ENCODE measurements at places on chromosomes 5 and 9.

- no peak for DNase-seq
Measured at GRCh38 chr5:142316051-142316450, 8.8 kb downstream of the SPRY4 start.

DNA sequence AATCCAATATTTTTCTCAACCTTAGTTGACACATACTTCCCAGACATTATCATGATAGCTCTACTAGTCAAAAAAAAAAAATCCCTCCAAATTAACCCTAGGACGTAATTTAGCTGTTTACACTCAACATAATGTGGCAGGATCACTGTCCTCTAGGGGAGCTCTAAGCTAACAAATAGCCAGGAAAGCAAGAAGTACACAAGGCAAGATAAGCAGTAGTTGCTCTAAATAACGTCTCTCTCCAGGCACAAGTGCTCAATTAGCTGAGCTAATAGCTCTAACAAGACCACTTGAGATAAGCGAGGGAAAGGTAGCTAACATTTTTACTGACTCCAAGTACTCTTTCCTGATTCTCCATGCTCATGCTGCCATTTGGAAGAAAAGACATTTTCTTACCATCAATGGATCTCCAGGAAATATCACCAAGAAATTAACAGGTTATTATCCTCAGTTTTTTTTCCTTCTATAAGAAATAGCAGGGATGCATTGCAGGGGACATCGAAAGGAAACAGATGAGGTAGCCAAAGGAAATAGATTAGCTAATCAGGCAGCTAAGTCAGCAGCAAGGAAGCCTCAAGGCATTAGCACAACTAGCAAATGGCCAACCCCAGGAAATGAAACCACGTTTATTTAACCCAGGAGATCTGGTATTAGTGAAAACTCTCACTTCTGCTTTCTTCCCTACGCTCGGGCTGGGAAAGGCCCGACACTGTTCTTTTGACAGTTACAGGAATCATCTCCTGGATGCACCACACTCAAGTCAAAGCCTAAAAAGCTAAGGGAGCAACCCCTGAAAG is 614.1 kb downstream of the PTPRD start:
- no peak for DNase-seq

DNA sequence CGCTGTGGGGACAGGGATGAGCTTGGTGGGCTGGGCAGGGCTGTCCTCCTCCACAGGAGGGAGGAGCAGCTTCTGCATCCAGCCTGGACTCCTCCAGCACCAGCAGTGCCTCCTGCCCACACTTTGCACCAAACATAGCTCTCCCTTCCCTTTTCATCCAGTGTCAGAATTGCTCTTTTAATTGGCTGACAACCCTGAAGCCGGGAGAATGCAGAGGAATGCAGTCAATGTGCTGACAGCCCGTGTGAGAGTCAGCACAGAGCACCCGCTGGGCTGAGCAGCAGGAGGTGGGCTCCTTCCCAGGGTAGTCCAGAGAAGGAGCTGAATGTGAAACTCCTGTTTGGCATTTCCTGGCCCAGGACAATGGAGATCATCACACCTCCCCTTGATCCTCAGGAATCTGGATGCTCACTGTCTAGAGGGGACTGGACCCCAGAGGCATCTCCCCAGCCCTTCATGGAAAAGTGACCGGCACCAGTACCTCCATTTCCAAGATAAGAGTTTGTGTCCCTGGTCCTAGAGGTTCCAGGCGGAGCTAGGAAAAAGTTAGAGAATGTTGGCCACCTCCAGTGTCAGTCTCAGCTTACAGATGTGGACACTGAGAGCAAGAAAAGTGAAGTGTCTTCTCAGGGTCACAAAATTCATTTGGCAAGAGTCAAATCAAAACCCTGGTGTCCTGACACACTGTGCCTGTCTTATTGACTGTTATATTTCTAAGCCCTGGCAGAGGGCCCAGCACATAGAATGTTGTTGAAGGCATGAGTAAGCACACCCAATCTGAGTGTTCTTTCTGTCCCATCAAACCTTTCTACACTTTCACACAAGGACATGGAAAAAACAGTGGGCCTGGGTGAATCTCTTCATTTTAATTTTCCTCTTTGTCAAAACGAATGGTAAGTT is 202.1 kb downstream of the SNX18 start:
- no peak for DNase-seq

DNA sequence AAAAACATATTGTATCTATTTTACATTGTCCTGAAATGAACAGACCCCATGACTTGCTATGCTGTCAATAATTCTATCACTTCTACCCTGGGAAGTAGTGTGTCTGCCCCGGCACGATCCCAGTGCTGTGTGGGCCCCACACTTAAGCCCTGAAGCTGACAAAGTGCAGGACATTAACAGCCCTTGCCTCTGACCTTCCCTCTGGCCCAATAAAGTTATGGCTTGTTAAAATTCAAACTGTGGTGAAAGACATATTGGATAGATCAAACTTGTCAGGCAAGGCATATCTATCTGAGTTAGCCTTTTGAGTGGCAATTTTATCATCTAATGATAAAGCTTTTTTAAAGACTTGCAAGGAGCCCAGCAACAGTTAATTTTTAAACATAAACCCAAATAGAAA is 229.2 kb downstream of the SPOCK1 start:
- DNase-seq, result no peak

- DNase-seq, result peak; percentile 21
Measured at GRCh38 chr5:116032094-116032517, at the start of gene ARL14EPL. Gene ARL14EPL (plus strand): TSS chr5:116032472. CDS start chr5:116051466, 18,994 bp downstream.

- DNase-seq, result no peak
Measured at GRCh38 chr9:18741945-18742344, 268.0 kb downstream of the ADAMTSL1 start.

- DNase-seq, result no peak
Measured at GRCh38 chr9:91785447-91785842, 164.6 kb downstream of the ROR2 start.
